ENCODE measurements at places on chromosomes 16 and 17. TPM values are rescaled to one million over a fixed set of nuclear protein-coding genes. Genes with fewer than 3 reads are reported as not detected.

KRTAP9-8 gene
- total RNA-seq: not detected

CNGB1 gene
- not detected for total RNA-seq

TNFSF12 gene
- total RNA-seq: 38.2 TPM

MYH8 gene
- total RNA-seq: not detected

KRT25 gene
- total RNA-seq: not detected

LRRC46 gene
- total RNA-seq: not detected

ZNF785 gene
- total RNA-seq: 5.8 TPM

TBC1D3E gene
- total RNA-seq: not detected

AFMID gene
- total RNA-seq: 64.7 TPM

GRCh38 chr17:37844158-37844976 lies 79.8 kb upstream of the TBC1D3K start:
- DNase-seq: no peak

DNA sequence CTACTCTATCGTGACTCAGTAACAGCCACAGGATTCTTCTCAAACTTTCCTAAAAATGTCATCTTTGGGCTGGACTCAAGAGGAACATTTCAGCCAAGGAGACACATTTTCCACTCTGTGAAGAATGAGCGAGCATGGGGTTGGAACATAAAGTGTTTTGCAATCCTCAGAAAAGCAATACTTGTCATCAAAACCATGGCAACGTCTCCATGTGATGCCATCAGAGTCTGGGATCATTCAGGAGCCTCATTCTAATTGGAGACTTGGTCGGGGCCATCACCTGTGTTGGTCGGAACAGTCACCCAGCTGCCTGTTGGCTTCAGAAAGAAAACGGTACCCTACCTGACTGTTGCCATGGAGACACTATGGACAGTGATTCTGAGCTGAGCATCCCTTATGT lies 25.5 kb downstream of the MYOCD start:
- no peak for DNase-seq

GRCh38 chr17:68581863-68582645 lies 19.1 kb downstream of the FAM20A start:
- no peak for DNase-seq

GRCh38 chr17:11241611-11242226 lies 706 bp downstream of the SHISA6 start:
- DNase-seq: no peak

- DNase-seq: no peak
Observed at GRCh38 chr16:50578137-50578536, 29.9 kb downstream of the NKD1 start.

GRCh38 chr16:58727028-58727781 lies 6.9 kb downstream of the GOT2 start:
- no peak for DNase-seq

- DNase-seq: no peak
Observed at GRCh38 chr16:1055557-1055924, 17.0 kb upstream of the SSTR5 start.

- DNase-seq: peak; percentile 50
Observed at GRCh38 chr17:7912927-7913524, 3.1 kb downstream of the RNF227 start.

- DNase-seq: no peak
Observed at GRCh38 chr16:73670836-73671820, 623.2 kb upstream of the ZFHX3 start.

- no peak for DNase-seq
Observed at GRCh38 chr16:25052530-25052929, 37.4 kb upstream of the ARHGAP17 start.

DNA sequence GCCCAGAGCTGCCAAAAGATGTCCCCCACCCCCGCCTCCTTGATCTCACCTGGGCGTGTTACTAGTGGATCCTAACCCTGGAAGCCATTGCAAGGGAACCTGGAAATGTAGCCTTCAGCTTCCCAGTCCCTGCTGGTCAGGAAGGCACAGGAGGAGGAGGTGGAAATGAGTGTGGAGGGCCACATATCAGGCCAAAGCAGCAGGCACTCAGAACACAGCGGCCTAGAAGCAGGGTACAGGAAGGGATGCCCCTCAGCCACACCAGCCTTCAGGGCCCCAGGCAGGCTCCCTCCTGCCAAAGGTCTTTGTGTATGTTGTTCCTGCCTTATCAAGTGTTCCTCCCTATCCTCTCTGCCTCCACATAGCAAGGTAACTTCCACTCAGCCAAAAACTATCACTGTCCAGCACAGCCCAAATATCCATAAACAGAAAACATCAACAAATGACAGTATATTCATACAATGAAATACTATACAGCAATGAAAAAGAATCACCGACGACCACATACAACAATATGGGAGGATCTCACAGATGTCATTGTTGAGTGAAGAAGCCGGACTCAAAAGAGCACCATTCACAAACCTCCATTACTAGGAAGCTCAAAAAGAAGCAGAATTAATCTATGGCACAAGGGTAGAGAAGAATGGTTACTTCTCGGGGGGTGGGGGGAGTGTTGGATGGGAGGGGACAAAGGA lies 28.2 kb upstream of the TNFRSF13B start:
- no peak for DNase-seq
